ENCODE measurements at places on chromosomes 3 and 15.
A peak's percentile ranks its signal among the peaks of the same experiment; 100 is the strongest.

DNA sequence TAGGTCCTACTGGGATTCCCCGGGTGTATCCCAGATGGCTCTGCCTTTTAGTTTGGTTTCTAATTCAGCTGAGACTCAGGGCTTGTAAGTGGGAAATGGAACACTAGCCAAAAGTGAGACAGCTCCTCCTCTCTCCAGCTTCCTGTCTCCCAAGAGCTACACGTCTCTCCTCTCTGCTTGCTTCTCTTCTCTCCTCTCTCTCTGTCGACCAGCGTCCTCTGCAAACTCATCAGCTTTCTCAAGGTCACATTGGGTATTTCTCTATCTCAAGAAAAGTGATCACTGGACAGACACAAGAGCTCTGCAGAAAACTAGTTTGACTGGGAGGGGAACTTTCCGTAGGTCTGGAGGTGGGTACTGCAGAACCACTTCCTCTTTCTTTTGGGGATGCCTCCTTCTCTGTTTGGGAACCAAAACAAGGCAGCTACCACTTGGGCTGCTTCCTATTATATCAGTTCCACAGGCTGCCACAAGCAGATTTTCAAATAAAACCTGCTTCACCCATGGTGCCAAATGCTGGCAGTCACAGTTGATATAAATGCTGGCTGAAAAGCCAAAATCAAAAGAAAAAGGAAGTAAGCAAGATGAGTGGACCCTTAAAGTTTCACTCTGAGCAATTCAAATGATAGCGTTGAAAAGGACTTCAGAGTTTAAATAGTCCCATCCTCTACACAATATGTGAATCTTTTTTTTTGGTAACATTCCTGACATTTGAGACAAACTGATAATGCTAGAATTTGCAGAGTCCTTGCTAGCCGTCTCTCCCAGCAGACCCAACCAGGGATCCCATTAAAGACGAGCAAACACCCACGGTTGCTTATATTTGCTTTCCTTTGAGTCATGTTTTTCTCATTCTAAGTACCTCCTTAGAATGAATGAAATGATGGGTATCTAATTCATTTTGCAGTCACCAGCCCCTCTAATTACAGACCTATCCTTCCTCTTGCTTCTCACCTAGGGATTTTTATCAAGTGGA is 7.2 kb upstream of the DYNC1LI1 start:
- DNase-seq = peak; percentile 84

- no peak for DNase-seq
Observed at GRCh38 chr3:1381647-1382036, 288.8 kb downstream of the CNTN6 start.

- no peak for DNase-seq
Observed at GRCh38 chr15:92033314-92033713, 179.8 kb downstream of the SLCO3A1 start.

DNA sequence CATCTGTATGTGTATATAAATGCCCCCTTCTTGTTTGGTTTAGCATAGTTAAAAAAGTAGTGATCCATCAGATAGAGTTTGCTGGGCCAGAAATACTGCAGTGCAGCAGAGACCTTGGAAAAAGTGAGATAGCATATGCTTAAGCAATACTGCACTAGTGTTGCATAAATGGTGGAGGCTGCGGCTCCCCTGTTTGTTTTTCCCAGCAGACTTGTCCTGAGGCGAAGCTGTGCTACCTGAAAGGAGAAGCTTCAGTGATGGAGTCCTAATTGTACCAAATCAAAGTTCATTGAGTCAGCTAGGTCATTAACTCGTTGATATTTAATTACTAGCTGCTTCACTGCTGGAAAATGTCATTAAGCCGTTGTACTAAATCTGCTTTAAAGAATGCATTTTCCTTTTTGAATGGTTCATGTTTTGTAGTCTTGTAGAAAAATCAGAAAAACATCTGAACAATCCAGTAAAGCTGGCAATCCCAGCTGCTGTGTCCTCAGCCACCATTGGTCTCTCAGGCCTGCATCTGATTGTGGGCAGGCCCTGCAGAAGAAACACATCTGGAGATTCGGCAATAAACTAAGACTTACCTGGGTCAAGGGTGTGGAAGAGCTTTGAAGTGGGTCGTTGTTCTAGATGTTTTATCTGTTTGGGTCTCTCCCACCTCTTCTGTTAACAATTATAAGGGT is 169.6 kb downstream of the B3GALNT1 start:
- no peak for DNase-seq
